ENCODE measurements at places on chromosomes 5 and 9.

GRCh38 chr5:114053372-114053771, 308.5 kb upstream of the KCNN2 start:
- no peak for DNase-seq

DNA sequence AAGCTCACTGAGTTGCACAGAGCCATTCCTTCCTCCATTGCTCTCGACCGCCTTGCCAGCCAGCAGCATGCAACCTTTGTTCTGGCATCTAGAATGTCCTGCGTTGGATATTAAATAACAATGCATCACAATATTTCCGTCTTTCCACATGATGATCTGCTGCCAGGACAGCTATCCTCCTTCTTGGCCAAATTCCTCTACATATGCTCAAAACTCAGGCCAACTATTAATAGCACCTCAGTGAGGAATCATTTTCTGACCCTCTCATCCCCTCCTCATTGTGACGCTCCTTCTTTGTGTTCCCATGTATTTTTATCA, 128.6 kb downstream of the MYO10 start:
- no peak for DNase-seq

DNA sequence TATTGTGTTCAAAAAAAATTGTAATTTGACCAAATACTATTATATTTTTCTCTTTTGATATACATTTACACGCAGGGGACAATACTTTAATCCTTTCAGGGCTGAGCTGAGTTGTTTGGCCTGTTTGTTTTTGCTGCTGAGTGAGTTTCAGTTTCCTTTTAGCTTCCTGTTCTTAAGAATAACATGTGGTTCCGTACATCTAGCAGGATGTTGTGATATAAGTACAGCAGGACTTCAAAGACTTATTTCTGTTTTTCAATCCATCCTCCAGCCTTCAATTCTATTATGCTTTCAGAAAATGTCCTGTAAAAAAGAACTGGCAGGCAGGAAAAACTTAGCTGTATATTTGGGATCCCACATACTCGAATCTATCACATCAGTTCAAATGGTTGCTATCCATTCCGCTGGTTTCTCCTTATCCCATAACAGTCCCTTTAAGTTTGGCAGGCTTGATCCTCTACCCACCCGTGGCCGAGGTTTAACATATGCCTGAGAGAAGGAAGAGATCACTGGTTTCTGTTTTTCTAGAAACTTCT, 1037.3 kb upstream of the ACO1 start:
- DNase-seq: no peak

DNA sequence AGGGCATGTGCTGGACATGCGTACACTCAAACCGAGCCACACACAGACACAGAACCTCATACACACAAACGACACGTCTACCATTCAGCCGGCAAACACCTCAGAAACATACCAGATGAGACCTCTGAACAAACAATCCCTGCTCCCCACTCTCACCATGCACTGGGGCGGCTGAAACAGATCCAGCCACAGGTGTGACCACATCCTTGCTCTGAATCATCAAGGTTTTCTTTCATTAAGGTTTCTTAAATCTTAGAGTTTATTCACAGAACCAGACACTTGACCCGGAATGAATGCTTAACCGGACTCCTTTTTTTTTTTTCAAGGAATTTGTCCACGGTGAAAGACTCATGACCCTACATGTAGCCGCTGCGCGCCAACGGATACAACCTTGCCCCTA, 26.2 kb downstream of the TERT start:
- no peak for DNase-seq

- DNase-seq: no peak
Measured at GRCh38 chr9:37283730-37284325, 138.7 kb upstream of the GRHPR start.

DNA sequence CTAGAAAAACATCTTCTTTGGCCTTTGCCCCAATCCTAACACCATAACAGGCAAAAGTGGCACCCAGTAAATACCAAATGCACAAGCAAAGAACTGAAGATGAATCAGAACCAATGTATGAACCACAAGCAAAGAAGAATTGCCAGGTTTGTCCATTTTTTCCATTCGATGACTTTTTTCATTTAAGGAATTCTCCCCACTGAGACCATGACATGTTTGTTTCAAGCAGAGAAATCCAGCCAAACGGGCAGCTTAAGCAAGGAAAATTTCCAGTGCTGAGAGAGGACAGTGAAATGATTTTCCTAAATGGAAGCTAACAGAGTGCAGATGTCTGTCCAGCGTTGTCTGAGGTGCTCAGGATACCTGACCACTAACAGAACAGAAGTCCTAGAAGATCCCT, 203.7 kb downstream of the ADAMTS12 start:
- DNase-seq: no peak

DNA sequence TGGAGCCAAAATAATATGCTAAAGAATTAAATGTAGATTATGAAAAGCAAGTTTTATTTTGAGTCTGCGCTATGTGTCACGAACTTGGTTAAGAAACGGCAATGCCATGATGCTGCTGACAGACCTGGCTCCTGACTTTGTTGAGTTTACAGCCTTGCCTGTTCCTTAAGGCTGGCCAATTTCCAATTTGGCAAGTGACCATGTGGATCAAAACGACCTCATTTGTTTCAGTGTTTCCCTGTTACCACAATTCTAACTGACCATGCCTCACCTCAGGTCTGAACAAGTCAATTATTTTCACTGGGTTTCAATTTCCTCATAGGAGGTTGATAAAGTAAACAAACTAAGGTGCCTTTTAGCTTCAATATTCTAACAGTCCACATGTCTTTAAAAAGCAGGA, 461.4 kb downstream of the ZNF608 start:
- DNase-seq: peak; percentile 87

DNA sequence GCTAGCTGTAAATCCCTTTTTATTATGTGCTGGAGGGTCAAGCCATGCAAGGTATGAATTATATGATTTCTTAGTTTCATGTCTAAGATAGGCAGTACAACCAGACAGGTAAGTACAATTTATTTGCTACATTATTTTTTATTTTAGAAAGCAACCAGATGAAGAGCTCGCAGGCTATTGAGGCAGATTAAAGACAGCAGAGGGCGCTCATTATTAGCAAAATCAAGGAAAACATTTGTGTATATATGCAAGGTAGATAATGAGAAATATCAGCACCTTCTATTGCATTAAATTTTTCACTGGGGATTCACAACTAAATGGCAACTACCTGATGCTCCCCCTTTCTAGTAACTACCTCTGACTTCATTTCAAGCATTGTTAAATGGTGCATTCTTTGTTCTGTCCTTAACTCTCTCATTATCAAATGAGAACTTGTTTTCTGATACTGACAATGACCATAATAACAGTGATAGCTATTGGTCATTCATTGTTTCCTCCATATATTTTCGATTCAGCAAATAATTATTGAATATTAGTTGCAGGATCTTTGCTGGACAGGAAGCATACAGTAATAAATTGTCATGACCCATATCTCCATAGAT, 8.6 kb downstream of the SCGB3A2 start:
- DNase-seq: peak; percentile 69

- DNase-seq: no peak
Measured at GRCh38 chr9:4287886-4288588, 11.8 kb downstream of the GLIS3 start.

GRCh38 chr9:113403646-113404045, 2.6 kb upstream of the ALAD start:
- DNase-seq: no peak

GRCh38 chr5:165405340-165405739, 1899.9 kb downstream of the MAT2B start:
- no peak for DNase-seq

Data from NCI-H69 (cell line).